ENCODE measurements at places on chromosomes 7 and 10.

- DNase-seq = peak; percentile 15
Observed at GRCh38 chr10:133378251-133379096, 588 bp upstream of the PAOX start.

DNA sequence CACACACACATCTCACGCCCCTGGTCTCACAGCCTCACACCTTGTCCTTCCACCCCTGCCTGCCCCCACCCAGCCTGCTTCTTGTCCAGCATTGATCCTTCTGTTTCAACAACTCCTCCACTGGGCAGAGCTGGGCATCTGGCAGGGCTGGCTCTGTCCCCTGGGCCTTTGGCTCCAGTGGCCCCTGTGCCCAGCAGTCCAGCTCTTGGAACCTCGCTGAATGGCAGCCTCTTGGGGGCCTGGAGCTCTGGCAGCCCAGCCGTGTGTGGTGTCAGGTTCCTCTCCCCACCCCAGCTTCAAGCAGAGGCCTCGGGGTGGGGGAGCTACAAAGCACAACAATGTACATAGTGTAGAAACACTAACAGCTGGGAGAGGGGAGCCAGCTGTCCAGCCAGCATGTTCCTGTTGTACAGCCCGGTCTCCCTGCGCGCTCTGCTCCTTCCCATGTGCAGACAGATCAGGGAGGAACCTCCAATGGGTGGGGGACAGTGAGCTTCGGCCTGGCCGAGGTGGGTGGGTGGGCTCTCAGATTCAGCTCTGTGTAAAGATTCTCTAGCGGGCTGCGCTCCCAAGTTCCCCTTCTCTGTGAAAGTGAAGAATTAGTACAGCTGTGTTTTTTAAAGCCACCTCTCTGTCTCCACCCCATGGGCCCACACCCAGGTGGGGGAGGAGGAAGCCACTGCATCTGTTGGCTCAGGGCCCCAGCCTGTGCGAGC lies 19.4 kb downstream of the ZMIZ2 start:
- DNase-seq = no peak

DNA sequence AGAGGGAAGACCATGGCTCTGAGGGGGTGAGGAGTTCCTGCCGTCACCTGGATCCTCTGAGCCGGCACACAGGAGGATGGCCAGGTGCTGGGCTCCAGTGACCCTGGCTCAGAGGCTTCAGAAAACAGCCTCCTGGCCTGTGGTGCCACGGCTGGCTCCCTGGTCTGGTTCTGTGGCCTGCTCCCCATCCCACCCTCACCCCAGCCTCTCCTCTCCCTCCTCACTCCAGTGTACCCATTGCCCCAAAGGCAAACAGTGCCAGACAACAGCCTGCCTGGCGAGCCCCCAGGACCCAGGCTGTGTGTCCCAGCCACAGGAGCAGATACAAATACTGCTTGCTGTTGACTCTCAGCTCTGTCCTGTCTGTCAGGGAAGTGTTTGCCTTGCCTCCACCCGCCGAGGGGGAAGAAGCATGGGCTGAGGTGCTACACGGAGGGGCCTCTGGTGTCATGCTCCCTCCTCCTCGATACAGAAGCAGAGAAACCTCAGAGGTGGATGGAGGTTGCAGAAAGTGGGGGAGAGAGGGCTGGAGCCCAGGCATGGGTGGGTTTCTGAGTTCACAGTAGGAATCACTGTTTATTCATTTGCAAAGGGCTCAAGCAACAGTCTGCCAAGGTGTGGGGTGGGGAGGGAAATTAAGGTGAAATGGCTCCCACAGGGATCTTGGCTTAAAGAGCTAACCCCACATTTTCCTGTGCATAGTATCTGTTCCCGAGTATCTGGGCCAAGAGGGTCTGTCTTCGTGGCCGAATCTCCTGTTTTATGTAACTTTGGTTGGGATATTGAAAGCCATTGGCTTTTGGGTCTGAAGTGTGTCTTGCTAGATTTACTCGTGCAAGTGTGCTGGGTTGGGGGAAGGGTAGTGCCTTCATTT lies 5.5 kb downstream of the ADRA2A start:
- no peak for DNase-seq

DNA sequence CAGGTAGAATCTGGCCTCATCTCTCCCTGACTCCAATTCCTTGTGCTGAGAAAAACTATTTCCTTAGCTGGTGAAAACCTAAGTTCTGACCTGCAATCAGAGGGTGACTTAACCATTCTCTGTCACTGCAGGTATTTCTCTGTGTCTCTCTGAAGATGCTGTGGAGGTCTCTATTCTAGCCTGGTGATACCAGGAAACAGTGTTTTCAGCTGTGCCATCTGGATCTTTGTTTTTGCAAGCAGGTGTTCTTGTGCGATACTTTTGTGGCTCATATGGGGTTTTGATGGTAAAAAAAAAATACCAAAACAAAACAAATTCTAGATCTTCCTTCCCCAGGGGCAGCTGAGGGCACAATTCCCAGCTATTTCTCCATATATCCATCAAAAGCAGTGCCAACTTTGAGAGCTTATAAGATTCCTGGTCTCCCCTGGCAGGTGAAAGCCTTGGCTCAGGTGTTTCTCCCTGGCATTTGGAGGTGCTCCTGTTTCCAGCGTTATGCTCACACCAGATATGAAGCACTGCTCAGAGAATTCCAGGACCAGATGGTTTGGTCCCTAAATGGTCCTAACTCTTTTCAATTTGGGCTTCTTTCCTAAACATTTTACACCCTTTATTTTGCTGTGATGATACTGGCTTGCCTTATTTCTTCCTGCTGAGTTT lies 9.9 kb upstream of the NPVF start:
- no peak for DNase-seq

DNA sequence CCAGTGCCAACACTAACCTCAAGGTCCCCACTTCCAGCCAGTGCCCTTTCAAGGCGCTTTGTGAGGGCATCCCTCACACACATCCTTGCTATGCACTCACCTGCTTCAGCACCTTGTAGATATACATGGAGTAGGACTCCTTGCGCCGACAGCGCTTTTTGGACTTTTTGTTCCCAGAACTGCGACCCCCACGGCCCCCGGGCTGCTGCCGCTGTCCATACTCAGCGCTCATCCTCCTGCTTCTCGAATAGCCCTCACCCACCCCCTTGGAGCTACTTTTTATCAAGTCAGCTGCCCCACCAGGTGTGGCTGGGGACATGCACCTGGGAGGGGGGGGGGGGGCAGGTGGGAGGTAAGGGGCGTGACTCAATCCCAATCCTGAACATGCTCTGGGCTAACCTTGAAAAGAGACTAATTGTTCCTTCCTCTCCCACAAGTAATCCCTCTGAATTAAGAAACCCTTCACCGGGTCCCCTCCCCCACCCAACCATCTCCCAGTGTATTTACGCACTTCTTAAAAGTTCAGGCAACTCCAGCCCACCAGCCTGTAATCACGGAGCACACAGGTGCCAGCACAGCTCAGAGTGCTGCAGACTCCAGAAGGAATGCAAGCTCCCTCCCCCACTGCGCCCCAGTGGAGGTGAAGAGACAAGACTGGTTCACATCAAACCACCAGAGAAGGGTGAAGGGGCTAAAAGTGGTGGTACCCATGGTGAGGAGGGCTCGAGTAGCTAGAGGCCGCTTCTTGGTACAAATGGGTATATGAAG lies at the start of gene H2BK1:
TSS of gene H2BK1 (minus strand) at position 402 of the 768 bp plus-strand sequence. CDS start at position 232, 170 bp downstream.
- no peak for DNase-seq

- DNase-seq = no peak
Observed at GRCh38 chr7:11168650-11169170, 195.0 kb downstream of the PHF14 start.

DNA sequence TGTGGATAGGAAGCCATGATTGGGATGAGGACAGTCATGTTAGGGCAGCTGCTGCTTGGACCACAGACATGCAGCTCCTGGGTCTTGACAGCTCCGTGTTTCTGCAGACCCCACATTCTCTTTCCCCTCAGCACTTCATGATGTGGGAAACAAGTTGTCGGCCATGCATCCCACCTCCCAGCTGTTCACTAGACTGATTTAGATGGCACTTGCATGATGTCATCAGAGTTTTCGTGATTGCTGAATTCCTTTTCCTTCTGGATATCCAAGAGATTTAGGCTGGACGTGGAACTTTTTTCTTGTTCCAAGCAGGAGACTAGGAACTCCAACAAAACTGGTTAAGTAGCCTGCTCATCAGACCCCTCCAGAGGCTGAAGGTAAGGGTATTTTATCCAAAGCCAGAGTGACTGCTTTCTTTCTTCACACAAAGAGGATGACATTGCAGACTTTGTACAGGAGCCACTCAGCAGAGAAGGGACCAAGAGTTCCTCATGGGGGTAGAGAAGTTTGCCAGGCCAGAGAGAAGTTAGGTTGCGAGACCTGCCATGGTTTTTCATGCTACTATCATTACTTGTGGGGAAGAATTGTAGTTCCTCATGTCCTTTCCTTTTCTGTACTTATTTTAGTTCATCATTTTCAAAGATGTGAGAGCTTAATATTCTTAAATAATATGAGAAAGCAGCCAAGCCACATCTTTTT lies 117.7 kb upstream of the GJD4 start:
- no peak for DNase-seq
